Suppressor macrophage (primary cell): ENCODE measurements at places on chromosomes 12 and 14.

GRCh38 chr14:82896476-82896875 lies 1362.8 kb upstream of the SEL1L start:
- DNase-seq: no peak

- no peak for DNase-seq
Observed at GRCh38 chr14:100735271-100735670, 8.6 kb downstream of the DLK1 start.

DNA sequence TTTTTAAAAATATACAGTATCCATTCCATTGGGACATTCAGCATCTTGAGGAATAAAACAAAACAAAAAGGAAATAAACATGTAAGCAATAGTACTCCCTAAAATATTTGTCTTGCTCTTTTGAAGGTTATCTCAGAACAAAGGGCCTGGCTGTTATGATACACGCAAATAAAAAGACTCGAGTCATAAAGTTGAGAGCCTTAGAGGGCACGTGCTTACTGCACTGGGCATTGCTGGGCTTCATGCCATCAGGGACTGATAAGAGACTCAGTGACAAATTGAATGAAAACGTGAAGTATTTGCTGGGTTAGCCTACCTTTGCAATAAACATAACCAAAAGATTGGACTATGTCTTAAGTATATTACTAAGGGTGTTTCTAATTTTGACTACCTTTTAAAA lies 118.9 kb downstream of the SLC35F4 start:
- DNase-seq: no peak

- no peak for DNase-seq
Observed at GRCh38 chr12:30936036-30936435, 9.5 kb downstream of the TSPAN11 start.
